ENCODE measurements at places on chromosomes 2 and 18.

GRCh38 chr2:165533331-165533730 lies 63.8 kb downstream of the CSRNP3 start:
- DNase-seq: no peak

DNA sequence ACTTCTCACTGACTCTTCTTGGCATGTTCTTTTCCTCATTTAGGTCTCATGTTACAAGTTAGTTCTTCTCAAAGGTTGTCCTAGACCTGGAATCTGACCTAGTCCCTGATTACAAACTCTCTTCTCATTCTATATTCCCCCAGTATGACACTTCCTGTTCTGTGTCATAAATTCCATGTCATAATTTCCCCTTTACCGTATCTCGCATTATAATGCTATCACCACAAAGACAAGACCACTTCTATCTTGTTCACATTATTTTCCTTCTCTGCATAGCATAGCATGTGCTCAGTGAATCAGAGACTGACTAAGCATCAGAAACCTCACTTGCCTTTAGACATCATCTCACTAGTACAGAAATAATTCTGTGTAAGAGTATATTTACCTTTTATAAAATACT lies 63.6 kb upstream of the CAVIN2 start:
- DNase-seq: no peak

GRCh38 chr2:166372046-166372445 lies 3.7 kb downstream of the SCN9A start:
- DNase-seq: no peak

- DNase-seq: no peak
Observed at GRCh38 chr2:157625296-157625695, 3.4 kb downstream of the ACVR1C start.

DNA sequence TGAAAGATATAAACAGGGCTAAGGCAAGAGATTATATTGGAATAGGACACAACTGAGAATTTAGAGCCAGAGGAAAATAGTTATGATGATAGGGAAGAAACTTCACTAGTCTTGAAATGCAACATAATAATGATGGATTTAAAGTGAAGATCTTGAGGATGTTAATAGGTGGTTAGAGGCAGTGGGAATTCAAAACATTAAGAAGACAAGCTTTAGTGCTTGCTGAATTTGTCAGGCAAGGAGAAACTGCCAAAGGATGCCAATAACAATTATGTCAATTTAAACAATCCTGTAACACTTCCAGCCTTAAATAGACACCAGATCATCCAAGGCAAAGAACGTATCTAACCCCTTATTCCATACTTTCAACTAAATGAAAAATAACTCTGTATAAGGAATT lies 330.1 kb downstream of the ERBB4 start:
- DNase-seq: no peak
